ENCODE measurements at places on chromosomes 3 and 15. TPM values are rescaled to one million over a fixed set of nuclear protein-coding genes. Genes with fewer than 3 reads are reported as not detected.

GRCh38 chr15:88644741-88645140 lies 5.9 kb downstream of the ISG20 start:
- DNase-seq = no peak

DNA sequence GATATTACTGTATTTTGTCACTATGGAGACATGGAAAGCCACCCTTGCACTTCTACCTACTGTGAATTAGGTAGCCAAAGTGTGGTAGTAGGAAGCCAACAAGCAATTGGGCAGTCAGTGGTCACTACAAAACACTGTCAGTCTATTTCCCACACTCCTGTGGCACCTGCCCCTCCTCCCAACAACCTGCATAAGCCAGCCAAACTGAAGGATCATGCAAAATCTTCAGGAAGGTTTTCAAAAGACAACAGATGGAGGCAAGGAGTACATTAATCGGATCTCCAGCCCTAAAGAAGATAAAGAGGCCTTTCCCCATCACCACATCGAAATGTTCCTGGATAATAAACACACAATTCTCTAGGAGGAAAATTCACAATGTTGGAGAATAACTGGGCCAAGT lies 11.9 kb downstream of the POMGNT2 start:
- no peak for DNase-seq

DNA sequence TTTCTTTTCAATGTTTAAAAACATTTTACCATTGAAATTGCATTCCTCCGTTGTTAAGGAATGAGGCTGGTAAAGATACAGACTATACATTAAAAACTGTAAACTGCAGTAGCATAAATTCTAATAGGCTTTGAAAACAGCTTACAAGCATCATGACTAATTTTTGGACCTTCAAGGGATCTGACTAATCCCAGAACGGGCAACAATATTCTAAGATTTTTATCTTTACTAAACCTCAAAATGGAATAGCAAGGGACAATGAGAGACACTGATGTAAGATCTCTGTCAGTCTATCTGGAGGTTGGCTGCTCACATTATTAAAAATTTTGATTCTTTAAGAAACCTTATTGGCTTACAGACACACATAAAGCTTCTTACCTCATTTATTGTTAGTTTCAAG lies 74.7 kb downstream of the BTD start:
- peak; percentile 63 for DNase-seq

The CHRFAM7A gene
- not detected for total RNA-seq

DNA sequence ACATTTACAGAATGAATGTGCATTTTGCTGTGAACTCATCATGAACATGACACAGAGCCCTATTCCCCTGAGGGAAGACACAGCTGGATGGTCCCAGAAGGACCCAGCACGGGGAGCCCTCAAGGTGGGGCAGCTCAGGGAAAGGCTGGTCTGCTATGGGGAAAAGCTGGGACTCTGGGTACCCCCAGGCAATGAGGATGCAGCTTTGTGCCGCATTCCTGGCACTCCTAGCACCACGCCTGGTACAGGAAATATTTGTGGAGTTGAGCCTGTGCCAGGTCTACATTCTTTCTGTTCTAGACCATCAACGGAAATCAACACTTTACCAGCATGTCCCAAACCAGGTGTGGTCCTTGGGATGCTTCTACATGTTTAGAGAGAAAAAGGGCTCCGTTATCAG lies 74.0 kb downstream of the SRGAP3 start:
- peak; percentile 94 for DNase-seq
